ENCODE measurements at places on chromosomes 12 and 14.

- DNase-seq = no peak
Measured at GRCh38 chr14:77369285-77369684, 7.6 kb downstream of the TMED8 start.

- no peak for DNase-seq
Measured at GRCh38 chr12:77163074-77164038, 98.0 kb upstream of the E2F7 start.

GRCh38 chr12:130872179-130873096, 572 bp downstream of the RAN start:
- DNase-seq = no peak

DNA sequence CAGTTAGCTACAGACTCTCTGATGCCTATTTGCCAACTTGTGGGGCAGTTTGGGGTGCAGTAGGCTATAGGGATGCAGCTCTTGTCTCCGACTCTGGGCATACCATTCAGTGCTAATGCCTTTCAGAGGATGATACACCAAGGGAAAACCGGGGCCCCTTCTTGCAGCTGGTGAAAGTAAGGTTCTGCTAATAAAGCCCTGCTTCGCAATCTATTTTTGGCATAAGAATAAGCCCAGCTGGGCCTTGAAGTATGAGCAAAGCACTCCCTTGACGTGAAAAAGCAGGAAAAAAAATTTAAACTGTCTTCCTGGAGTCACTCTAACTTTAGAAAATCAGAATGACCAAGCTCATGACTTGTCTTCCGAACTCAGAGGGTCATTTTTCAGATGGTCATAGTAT, 124.1 kb upstream of the RBM19 start:
- DNase-seq = no peak

GRCh38 chr12:54024581-54025305, 3.5 kb upstream of the HOXC6 start:
- DNase-seq = no peak

- DNase-seq = no peak
Measured at GRCh38 chr12:131592972-131593371, 117.9 kb upstream of the SFSWAP start.

GRCh38 chr14:90453401-90453951, 56.6 kb downstream of the CALM1 start:
- DNase-seq = no peak

DNA sequence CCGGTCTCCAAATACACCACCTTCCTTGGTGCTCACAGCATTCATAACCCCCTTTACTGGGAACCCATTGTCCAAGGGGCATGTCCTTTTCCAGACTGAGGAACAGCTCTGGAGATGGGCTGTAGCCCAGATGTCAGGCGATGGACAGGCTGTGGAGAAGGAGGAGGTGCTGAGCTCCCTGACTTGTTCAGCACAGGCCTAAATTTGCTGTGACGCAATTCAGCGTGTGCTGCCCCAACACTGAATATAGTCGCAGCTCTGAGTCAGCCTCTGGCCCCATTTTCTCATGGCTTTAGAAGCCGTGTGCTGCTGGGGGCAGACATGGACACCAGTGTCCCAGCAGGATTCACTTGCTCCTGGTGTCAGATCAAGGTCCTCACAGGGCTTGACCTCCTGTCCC, 269.1 kb downstream of the EMP1 start:
- DNase-seq = no peak

DNA sequence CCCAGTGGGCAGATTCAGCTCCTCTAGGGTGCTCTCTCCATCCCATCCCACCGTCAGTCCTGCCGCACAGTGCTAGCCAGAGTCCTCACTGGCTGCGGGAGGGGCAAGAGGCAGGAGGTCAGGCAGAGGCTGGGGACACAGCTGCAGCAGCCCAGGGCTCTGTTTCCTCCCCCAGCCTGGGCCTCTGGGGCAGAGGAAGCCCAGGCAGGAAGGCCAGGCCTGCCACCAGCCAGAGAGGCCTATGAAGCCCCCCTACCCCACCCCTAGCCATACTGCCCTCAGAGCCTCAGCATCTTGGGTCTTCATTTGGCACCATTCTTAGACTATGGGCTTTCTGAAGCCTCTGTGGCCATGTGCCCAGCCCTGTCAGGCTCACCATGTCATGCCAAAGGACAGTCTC, 3.4 kb downstream of the ACVRL1 start:
- no peak for DNase-seq

- DNase-seq = no peak
Measured at GRCh38 chr12:77940567-77940966, 109.9 kb downstream of the NAV3 start.

DNA sequence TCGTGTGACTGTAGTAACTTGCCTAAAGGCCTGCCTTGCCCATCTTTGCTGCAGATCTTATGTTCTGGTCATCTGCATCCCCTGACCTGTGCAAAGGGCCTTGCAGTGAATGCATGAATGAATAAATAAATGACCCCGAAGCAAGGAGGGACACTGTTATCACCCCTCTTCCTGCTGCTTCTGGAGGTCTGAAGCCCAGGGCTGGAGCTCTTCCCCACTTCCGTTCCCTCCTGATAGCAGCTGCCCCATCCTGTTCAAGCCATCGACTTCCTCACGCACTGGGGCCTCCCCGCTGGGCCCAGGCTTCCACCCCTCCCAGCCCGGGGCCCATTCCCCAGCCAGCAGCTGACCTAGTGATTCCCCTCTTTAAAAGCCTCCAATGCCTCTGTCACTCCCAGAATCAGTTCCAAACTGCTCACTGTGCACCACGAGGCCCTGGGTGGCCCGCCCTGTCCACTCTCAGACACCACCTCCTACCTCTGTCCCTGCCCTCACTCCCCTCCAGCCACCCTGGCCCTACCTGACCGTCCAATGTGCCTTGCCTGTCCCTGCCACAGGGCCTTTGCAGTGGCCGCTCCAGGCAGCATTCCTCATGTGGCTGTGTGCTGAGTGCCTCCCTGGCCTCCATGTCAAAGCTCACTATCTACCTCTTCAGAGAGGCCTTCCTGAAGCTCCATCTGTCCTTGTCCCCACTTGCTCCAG, 78.6 kb downstream of the SCARB1 start:
- no peak for DNase-seq

GRCh38 chr12:19916196-19916753, 452.1 kb upstream of the PDE3A start:
- no peak for DNase-seq

- no peak for DNase-seq
Measured at GRCh38 chr12:109436188-109436560, 40.9 kb downstream of the KCTD10 start.

DNA sequence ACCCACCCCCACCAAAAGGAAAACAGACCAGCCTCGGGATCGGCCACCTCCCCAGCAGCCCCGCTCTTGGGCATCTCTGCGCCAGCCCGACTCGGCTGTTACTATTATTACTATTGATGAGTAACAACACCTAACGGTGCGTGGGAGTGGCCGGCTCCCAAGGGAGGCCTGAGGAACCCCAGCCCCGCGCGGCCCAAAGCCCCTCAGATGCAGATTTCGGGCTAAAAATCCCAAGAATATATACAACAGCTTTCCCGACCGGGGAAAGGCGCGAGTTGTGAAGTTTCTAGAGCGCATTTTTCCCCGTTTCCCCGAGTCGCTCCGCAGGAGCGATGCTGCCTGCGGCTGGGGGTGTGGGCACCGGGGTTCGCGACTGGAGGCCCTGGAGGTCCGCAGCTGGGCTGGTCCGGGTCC, 565 bp downstream of the NT5DC3 start:
- no peak for DNase-seq

- no peak for DNase-seq
Measured at GRCh38 chr14:21104448-21105060, 3.7 kb downstream of the TMEM253 start.

DNA sequence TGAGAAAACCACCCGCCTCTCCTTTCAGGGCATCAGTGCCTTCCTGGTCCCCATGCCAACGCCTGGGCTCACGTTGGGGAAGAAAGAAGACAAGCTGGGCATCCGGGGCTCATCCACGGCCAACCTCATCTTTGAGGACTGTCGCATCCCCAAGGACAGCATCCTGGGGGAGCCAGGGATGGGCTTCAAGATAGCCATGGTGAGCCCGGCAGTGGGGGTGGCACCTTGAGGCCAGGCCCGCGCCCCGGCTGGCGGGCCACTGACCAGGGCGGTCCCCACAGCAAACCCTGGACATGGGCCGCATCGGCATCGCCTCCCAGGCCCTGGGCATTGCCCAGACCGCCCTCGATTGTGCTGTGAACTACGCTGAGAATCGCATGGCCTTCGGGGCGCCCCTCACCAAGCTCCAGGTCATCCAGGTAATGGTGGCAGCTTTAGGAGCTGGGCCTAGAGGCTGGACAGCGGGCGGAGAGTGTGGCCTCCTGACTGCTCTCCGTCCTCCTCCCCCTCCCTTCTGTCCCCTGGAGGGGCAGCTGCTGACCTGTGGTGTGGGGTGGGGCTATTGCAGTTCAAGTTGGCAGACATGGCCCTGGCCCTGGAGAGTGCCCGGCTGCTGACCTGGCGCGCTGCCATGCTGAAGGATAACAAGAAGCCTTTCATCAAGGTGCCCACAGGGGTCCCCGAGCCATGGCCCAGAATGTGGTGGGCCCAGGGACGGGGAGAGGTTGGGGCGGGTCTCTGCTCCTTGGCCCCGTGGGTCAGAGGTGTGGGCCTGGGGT, 12.8 kb downstream of the ACADS start:
- DNase-seq = no peak
